Epithelial cell of proximal tubule (primary cell): ENCODE measurements at places on chromosomes 12 and 14. TPM values are rescaled to one million over a fixed set of nuclear protein-coding genes. Genes with fewer than 3 reads are reported as not detected.

The AQP6 gene
- total RNA-seq = not detected in 2 replicates

GRCh38 chr14:21526672-21527317 is 649 bp upstream of the SALL2 start:
- DNase-seq = no peak

DNA sequence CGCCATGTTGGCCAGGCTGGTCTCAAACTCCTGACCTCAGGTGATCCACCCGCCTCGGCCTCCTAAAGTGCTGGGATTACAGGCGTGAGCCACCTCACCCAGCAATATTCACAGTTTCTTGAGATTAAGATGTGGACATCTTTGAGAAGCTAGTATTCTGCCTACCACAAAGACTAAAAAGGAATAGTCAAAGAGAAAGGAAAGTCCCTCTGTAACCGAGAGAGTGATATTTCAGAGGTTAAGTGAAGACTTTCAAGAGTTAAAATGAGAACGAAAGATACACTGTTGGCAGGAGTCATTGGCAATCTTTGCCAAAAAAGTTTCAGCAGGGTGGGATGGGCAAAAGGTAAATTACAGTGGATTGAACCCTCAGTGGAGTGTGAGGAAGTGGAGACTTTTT is 15.6 kb downstream of the DGKA start:
- no peak for DNase-seq

DNA sequence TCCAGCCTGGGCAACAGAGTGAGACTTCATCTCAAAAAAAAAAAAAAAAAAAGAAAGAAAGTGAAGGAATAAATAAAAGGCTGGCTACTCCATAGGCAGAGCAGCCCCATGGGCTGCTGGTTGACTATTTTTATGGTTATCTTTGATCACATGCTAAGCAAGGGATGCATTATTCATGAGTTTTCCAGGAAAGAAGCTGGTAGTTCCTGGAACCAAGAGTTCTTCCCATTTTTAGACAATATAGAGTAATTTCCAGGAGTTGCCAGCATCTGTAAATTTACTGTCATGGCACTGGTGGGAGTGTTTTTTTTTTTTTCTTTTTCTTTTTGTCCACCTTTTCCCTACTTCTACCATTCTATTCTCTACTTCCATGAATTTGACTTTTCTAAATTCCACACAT is 24.2 kb downstream of the FGD4 start:
- DNase-seq = no peak

DNA sequence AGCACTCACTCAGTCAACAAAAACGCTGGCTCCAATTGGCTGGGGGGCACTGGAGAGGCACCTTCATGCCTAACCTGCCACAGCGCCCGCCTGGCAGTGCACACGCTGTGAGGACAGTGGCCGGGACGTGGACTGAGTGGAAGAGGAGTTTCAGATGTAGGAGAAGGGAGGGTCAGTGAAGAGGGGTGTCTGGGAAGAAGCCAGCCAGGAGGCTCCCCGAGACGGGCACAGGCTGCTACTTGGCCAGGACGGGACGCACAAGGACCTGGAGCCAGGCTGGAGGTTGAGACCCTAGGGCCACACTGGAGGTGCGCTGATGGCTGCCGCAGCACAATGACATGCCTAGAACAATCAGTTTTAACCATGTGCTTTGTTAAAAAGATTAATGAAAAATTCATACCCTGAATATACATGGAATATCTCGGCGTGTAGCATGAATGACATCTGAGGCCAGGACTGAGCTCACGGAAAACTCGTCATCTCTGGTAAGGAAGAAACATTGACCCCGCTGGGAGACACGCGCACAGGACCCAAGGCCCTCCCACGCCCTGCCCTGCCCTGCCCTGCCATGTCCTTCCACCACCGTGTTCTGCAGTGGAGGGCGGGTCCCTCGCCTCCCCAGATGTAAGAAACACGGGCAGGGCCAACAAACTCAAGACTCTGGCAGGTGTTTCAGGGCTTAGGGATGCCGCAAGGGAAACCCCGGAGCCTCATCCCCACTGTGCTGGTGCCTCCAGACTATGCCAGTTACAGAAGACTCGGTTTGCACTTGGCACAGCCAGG is 25.0 kb downstream of the AMN start:
- no peak for DNase-seq

- DNase-seq = no peak
Observed at GRCh38 chr12:79822475-79822874, 112.4 kb downstream of the PPP1R12A start.

- DNase-seq = no peak
Observed at GRCh38 chr12:3202734-3203446, 125.7 kb downstream of the TSPAN9 start.

DNA sequence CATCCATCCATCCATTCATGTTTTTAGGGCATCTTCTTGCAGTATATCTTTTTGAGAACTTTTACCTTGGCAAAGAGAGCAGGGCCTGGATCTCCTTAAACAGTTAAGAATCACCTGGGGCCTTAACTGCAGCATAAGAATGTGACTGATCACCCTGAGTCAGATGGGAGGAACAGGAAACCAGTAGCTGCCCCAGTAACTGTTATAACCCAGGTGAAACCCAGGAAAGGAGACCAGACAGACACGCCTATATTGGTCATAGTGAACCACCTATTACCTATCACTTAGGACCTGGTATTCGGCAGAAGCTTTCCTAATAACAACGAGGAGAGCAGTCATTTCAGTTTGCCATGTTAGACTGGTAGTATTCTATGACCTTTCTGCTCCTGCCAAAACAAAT is 43.4 kb upstream of the NR2C1 start:
- no peak for DNase-seq

GRCh38 chr12:123732251-123732650 is 20.1 kb downstream of the ATP6V0A2 start:
- DNase-seq = no peak

- no peak for DNase-seq
Observed at GRCh38 chr14:66046035-66046434, 440.1 kb upstream of the CCDC196 start.

The NOXRED1 gene
- not detected in 2 replicates for total RNA-seq

- no peak for DNase-seq
Observed at GRCh38 chr12:124544311-124544970, 23.0 kb downstream of the NCOR2 start.

The KCNH5 gene
- total RNA-seq = not detected in 2 replicates

- no peak for DNase-seq
Observed at GRCh38 chr12:5172886-5173285, 129.2 kb downstream of the KCNA5 start.

- no peak for DNase-seq
Observed at GRCh38 chr12:50222275-50222783, 55.2 kb upstream of the CERS5 start.

DNA sequence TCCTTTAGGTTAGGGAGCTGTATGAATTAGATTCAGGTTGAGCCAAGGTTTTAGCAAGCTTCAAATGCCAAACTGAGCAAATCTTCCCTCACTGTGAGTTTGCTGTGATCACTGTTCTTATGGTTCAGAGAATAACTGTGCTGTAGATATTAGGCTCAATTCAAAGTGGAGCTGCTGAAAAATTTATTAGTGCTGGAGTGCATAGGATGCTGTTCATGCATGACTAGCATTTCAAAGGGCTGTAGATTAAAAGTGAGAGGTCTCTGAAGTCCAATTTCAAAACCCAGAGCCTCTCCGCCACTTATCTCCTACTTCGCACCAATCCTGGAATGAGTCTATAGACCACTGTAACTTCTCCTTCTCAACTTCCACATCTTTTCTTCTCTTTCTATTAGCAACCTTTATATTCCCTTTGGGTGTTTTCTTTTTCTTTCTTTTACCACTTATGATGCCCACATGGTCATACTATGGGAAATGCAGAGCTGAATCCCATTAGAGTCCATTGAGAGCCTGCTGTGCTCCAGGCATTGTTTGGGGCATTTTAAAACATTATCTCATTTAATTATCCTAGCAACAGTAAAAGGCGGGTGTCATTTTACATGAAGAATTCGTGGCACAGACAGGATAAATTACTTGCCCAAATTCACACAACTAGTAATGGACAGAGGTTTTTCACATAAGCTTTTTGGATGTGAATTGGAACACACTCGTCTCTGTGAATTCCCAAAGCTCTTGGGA is 77.5 kb upstream of the EEA1 start:
- no peak for DNase-seq

The ERP27 gene
- total RNA-seq = 0.58 and 1.4 TPM in 2 replicates

The ARID4A gene
- 2.7 and 8.6 TPM in 2 replicates for total RNA-seq

GRCh38 chr14:26394150-26394810 is 203.6 kb downstream of the NOVA1 start:
- DNase-seq = no peak

DNA sequence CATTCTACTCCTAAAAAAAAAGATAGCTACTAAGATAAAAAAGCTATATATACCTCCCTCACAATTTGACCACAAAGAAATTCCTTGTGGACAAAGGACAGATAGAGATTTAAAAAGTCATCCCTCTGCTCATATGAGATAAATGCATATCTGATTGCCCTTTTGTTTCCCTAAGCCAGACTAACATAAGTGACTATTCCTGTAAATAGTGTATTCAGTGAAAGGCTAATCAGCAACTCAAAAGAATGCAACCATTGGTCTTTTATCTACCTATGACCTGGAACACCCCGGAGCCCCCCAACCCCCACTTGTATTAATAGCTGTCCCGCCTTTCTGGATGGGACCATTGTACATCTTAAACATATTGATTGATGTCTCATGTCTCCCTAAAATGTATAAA is 6.3 kb upstream of the TMPO start:
- DNase-seq = no peak

- no peak for DNase-seq
Observed at GRCh38 chr14:29310757-29311156, 544.2 kb downstream of the FOXG1 start.

DNA sequence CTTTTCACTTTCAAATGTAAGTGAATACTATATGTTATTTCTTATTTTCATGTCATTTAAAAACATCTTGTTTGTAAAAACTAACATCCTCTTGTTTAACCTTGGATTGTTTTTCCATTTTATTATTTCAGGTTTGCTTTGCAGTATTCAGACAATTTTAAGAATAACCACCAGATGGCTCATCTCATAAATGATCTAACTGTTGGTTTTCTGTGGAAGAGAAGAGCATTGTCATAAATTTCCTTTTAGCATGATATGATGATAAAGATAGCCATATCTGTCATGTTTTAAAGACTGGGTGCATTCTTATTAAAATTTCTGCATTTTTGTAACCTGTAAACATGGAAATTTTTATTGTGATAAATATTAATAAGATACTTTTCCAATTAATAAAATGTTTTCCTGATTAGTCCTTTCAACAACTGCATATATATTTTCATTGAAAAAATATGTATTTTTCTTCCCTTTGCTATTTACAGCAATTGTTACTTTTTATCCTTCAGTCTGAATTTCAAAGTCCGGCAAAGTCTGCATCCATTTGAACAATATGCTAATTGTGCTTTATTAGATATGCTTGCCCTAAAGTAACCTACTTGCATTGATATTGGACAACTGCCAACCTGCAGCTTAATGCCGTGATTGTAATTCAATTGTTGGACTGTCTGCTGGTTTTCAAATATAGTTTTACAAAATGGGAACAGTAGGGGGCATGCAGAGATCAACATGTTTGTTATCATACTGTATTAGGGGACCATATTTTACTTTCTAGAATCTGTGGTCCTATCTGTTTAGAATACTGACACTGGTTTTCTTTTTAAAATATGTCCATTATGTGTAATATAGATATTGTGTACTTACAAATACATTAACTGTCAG is 163.4 kb downstream of the GARIN6 start:
- DNase-seq = no peak

The KRT82 gene
- not detected in 2 replicates for total RNA-seq

DNA sequence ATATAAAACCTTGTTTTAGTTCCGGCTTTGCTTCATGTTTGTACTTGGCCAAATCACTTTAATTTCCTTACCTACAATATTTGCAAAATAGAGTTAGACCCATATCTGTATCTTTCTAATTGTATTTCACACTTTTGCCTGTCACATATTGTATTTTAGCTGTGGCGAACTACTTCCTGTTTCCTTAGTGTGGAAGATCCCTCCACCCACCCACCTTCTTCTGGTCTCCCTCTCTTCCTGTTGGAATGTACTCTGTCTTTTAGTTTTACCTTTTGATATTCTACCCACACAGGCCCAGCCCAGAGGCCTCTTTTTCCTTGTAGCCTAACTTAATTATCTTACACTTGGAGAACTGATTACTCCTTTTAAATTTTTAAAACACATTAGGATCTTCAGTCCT is 78.2 kb downstream of the SCN8A start:
- DNase-seq = no peak

- no peak for DNase-seq
Observed at GRCh38 chr14:38950676-38951075, 152.4 kb downstream of the SEC23A start.
